AG08395 (cell line): ENCODE measurements at places on chromosomes 6 and 20.

DNA sequence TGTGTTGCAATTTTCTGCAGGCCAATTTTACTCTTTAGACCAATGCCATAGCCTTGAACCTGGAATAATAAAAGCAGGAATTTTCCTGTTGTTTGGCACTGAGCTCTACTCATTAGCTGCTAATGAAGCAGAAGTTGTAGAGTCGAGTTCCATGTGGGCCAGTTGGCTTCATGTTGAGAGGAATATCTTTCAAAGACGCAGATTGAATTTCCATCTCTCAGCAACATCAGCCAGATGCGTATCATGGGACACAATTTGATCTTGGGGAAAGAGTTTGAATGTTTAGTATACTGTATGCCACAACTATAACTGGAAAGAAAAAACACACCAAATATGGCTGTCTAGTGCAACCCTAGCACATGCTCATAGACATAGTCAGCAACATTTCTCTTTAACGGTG lies 259.6 kb downstream of the BCKDHB start:
- no peak for DNase-seq

DNA sequence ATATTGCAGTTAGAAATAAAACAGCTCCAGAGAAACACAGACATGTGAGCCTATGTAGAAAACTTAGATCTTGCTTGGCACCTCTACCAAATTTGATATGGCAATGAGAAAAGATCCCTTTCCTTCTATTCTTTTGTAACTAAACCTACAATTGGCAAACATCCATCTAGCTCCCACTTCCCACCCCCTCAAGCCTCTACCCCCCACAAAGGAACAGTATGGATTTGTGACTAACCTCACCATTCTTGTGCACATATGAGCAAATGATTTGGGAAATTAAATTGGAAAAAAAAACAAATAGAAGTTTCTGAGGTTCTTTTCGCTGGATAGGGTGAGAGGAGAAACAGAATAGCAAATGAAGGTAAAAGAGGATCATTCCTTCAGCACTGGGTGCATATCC lies 85.8 kb upstream of the TIAM2 start:
- no peak for DNase-seq

- no peak for DNase-seq
These were observed 3.2 kb upstream of the RFPL4B start for GRCh38 chr6:112343977-112344376.

DNA sequence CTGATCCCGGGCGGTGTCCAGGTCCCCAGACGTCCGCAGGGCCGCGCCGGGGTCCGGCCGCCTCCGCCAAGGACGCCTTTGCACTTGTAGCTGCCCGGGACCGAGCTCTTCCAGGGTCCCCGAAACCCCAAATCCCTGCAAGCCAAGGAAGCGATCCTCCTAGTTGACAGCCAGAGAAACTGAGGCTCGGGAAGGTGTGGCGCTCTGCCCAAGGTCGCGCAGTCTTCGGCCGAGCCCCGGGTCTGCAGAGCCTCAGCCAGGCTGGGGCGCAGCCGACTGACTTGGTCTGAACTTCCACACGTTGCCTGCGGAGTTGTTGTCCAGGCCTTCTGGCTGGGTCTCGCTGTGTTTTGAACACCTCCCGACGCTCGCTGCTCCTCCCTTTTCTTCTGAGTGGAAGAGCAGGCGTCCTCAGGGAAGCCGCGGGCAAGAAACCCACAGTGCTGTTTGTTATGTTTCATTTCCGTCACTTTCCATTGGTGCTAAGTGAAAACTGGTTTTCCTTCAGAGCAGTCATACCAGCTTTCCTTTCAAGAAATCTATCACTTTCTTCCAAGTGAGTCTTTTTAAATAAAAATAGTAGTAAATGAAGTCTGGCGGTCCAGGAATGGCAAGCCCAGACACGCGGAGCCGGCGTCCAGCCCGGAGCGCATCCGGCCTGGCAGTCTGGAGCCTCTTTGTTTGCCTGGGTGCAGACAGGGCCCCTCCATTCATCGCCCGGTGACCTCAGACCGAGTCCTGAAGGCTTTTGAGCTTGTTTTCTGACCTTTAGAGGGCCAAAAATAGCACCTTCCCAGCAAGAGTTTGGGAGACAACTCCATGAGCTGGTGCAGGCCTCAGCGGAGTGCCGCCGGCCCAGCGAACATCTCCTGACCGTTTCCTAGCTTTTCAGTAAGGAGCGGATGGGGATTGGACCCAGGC lies 698 bp downstream of the FAM210B start:
- peak; percentile 67 for DNase-seq

- DNase-seq = peak; percentile 20
These were observed 1.1 kb downstream of the PTPRK start for GRCh38 chr6:128519132-128519930.

- no peak for DNase-seq
These were observed 3.1 kb downstream of the ZHX3 start for GRCh38 chr20:41314386-41314785.

DNA sequence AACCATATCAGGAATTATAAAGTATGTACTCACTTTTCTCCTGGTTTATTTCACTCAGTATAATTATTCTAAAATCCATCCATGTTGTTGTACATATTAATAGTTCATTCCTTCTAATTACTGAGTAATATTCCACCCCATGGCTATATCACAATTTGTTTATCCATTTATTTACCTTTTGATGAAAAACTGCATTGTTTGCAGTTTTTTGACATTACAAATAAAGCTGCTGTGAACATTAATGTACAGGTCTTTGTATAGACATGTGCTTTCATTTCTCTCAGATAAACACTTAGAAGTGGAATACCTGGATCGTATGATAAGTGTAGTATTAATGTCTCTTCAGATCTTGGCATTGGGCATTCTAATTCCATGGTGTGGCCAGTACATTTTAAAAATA lies 4.2 kb downstream of the SLC17A3 start:
- no peak for DNase-seq
